Heart right ventricle (tissue), 16 donors: ENCODE measurements at places on chromosomes 2 and 18.
A peak's percentile ranks its signal among the peaks of the same experiment; 100 is the strongest.

GRCh38 chr2:143717053-143717452, 587.8 kb downstream of the ARHGAP15 start:
- no peak for DNase-seq

GRCh38 chr2:152781175-152781574, 62.8 kb downstream of the ARL6IP6 start:
- no peak for DNase-seq

DNA sequence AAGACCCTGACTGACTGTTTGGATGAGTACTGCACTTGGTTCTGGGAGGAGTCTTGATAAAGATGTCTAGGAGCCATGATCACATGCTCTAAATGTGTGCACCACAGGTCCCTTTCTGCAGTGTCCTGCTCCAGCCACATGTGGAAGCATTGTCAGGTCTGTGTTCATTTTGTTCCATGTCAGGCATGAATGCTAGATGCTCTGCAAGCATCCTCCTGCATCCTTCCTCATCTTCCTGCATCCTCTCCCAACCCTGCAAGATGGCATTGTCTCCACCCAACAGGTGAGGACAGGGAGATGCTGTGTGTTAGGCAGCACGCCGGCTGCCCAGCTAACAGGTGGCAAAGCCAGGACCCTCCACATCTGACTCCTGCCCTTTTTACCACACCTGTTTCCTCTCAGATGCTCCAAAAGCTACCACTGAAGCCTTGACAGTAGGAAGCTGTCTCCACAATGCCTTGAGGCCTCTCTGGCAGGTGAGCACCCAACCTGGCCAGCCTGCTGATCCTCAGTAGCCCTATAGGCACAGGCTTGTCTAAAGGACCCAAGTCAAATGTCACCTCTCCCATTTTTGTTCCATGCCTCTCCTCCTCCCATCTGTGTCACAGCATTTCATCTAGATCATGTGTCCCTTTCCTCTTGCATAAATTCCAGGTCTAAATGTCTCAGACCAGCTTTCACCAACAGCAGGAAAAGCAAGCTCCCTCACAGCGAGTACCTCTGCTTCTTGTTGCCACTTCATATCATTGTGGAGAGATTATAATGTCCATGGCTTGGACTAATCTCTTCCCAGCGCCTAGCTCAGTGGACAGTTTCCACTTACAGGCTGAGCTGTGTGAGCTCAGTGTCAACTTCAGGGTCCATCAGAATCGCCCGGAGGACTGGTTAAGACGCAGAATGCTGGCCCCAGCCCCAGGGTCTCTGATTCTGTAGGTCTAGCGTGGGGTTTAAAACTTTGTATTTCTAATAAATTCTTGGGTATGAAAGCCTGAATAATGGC, 55.0 kb downstream of the TMEM163 start:
- DNase-seq = no peak

- DNase-seq = no peak
These were observed 226.0 kb upstream of the TANK start for GRCh38 chr2:160934263-160934662.

GRCh38 chr18:74476140-74476539, 19.0 kb upstream of the DIPK1C start:
- peak; percentile 65 for DNase-seq

DNA sequence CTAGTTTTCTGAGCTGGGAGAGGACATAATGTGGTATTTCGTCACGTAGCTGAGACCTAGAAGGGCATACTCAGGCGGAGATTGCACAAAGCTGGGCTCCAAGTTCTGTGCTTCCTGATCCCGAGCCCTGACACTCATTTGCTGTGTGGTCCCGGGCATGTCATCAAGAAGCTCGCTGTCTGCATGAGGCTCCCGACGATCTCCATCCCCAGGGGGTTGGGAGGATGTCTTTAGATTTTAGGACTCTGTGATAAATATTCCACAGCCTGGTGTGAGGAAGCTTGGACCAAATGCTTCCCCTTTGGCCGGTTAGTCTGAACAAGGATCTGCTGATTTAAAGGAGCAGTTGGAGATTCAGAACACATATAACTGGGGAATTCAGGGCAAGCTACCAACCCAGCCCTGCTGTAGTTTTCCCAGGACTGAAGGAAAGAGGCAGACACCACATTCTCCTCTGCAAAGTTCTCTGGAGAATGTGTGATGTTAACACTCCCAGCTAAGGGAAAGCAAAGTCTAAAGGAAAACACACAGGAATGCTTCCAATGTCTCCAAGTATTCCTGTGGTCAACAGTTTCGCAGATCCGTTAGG, 2.3 kb downstream of the KCNE4 start:
- DNase-seq = peak; percentile 66

GRCh38 chr2:223887127-223887526, 49.7 kb upstream of the AP1S3 start:
- DNase-seq = no peak

GRCh38 chr2:150020221-150020620, 432.6 kb upstream of the MMADHC start:
- DNase-seq = no peak

GRCh38 chr2:20624156-20624883, 26.6 kb downstream of the HS1BP3 start:
- DNase-seq = no peak

- no peak for DNase-seq
These were observed 564.0 kb downstream of the TNS1 start for GRCh38 chr2:217438821-217439220.

GRCh38 chr2:72011791-72012190, 135.9 kb downstream of the CYP26B1 start:
- DNase-seq = no peak

GRCh38 chr2:216829533-216829932, 30.3 kb downstream of the TNP1 start:
- peak; percentile 77 for DNase-seq

DNA sequence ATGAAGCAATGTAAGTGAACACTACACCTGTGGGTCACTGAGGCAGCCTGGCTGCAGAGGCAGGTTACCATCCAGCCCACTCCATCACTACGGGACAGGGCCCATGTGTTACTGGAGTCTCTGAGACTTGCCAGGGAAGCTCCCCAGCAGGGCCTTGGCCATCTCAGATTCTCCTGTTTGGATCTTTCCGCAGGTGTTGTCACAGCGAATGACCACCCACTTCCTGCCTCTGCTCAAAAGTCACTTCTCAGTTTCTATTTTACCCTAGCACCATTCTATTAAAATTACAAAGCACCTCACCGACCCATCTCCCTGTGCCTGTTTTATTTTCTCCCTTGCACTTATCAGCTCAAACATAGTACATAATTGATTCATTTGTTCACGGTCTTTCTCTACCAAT, 34.5 kb upstream of the L3MBTL4 start:
- DNase-seq = no peak

GRCh38 chr2:228283491-228284171, 102.1 kb upstream of the SPHKAP start:
- DNase-seq = no peak

- DNase-seq = no peak
These were observed 67.5 kb upstream of the FOSL2 start for GRCh38 chr2:28325173-28325566.

DNA sequence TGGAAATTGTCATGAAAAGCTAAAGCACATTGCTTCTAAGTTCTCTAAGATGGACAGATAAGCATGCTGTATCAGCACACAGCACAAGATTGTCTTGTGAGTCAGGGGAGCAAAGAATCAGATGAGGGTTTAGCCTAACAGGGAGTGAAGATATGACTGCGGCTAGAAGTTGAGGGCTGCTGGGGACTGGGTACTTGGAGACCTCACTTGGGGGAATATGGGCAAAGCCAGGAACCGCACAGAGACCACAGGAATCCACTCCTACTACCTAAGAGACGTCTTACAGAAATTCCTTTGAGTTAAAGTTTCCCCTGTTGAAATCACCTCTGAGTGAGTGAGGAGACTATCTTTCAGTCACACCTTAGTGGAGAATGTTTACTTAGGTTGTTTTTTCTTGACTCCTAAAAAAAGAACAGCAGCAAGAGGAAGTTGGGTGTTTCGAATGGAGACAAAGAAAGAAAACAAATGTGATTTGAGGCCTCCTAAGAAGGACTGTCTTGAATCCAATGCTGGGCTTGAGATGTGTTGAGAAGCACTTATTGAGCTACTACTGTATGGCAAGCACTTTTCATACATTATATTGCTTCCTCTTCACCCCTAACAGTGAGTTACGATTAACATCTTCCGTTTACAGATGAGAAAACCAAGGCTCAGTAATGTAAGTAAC, 100.7 kb downstream of the ANKRD44 start:
- no peak for DNase-seq

DNA sequence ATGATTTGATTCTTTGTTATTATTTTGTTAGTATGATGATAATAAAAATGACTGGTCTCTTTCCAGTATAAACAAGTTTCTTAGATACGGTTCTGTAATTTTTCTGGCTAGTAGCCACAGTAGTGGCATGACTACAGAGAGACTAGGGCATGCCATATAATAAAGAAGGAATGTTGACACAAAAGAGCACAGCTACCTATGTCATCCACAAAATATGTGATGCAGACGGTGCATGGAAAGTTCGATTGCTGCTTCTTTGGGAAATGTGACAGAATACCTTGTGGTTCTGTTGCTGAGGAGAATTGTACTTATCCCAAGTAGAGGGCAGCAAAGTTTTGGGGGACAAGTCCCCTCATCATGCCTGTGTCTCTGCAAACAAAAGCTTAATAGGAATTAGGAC, 26.1 kb upstream of the SETBP1 start:
- no peak for DNase-seq

GRCh38 chr2:128692895-128693742, 374.5 kb upstream of the HS6ST1 start:
- DNase-seq = no peak

- DNase-seq = no peak
These were observed 99.1 kb upstream of the UGP2 start for GRCh38 chr2:63742580-63742976.

GRCh38 chr2:155412598-155412997, 714.1 kb downstream of the KCNJ3 start:
- no peak for DNase-seq

DNA sequence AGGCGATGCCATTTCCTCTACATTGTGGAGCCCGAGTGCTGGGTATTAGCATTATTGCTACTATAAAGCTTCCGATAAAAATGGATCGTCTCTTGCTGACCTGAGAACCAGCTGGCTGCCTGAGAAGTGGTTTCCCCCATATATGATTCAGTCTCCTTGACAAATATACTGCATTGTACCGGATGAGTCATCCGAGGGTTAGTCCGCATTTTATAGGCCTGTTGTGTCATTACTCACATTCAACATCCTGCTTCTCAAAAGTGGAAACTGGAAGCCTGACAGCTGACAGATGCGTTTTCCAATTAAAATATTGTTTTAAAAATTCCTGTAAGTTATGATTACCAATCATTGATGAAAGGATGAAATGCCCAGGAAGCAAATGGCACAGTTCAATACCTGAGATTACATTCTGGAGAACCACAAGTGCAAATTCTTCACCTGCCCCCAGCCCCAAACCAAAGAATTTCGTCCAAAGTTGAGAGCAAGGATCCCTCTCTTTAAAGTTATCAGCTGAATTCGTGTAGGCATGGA, 65.7 kb downstream of the SPRED2 start:
- no peak for DNase-seq

DNA sequence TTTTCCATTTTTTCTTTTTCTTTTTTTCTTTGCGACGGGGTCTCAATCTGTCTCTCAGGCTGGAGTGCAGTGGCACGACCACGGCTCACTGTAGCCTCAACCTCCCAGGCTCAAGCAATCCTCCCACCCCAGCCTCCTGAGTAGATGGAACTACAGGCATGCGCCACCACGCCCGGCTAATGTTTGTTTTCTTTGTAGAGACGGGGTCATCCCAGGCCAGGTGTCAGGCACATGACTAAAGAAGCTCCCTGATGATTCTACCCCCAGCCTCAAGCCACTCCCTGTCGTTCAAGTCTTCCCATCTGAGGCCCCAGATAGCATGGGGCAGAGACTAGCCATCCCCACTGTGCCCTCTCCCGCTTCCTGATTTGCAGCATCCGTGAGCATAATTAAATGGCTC, 9.8 kb upstream of the FZD5 start:
- no peak for DNase-seq

DNA sequence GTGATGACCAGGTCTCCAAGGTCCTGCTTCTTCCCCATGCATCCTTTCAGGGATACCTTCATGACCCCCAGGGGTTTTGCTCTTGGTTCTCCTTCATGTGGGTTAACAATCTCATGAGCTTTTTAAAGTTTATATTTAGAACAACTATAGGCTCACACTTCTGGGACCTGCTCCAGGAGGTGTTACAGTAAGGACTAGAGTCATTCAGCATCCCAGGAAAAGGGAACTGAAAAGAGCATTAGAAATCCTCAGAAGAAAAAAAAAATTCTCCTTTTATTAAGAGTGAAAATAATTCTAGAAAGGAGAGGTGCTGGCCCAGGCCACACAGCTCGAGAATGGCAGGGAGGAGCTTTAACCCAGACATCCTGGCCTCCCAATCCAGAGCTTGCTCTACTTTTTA, 66.5 kb downstream of the SETBP1 start:
- DNase-seq = no peak

GRCh38 chr2:8514796-8515758, 166.8 kb upstream of the ID2 start:
- peak; percentile 47 for DNase-seq

- DNase-seq = no peak
These were observed 89.4 kb upstream of the TAF1B start for GRCh38 chr2:9753665-9754531.

- no peak for DNase-seq
These were observed 62.5 kb upstream of the RAB27B start for GRCh38 chr18:54765636-54766375.

GRCh38 chr2:231489990-231490389, 25.7 kb upstream of the NCL start:
- no peak for DNase-seq

DNA sequence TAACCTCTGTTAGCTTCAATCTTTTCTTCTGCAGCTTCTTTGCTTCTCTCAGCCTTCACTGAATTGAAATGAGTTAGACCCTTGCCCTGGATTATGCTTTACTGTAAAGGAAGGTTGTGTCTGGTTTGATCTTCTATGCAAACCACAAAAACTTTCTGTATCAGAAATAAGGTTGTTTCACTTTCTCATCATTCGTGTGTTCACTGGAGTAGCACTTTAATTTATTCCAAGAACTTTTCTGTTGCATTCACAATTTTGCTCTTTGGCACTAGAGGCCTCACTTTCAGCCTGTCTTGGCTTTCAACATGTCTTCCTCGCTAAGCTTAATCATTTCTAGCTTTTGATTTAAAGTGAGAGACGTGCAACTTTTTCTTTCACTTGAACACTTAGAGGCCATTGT, 365.3 kb downstream of the TDRD15 start:
- DNase-seq = no peak
